Fibroblast of skin of scalp (primary cell): ENCODE measurements at places on chromosomes 12 and 14.
A peak's percentile ranks its signal among the peaks of the same experiment; 100 is the strongest.

DNA sequence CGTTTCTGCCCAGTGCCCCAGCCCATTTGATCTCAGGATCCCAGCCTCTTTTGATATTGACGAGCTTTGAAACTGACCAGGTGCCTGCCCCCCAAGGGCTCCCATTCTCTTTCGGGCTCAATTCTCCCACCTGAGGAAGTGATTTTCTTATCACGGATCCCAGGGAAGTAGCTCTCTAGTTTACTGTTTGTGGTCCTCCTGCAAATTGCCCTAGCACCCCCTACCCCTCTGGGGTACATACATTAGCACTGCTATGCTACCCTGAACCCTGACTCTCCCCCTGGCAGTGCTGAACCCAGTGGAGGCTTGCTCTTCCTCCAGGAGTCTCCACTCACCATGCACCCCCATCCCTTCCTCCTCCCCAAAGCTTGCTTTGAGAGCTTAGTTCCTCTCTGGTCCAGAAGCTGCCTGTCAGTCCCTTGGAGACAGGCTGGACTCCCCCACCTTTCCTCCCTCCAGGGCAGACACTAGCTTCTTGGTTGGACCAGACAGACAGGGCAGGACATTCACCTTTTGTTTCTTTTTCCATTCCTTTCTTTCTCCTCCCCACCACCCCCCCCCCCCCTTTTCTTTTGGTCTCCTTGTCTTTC is 4.4 kb upstream of the TBX3 start:
- no peak for DNase-seq

DNA sequence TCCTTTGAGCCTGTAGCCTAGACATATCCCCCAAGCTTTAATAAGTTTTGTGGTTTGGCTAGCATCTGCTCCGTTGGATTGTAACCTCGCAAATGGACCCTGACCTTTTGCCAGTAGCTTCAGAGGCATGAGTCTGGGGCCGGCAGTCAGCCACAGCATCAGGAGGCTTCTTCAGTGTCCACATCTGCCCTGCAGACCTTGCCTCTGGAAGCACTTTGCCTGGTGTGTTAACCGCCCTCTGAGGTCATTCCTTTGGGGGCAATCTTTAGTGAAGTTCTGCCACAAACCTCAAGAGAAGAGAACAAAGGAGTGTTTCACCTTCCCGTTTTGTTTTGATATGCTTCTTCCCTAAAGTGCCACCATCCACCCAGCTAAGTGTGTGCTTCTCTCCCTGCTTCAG is 71.4 kb downstream of the GNS start:
- no peak for DNase-seq

DNA sequence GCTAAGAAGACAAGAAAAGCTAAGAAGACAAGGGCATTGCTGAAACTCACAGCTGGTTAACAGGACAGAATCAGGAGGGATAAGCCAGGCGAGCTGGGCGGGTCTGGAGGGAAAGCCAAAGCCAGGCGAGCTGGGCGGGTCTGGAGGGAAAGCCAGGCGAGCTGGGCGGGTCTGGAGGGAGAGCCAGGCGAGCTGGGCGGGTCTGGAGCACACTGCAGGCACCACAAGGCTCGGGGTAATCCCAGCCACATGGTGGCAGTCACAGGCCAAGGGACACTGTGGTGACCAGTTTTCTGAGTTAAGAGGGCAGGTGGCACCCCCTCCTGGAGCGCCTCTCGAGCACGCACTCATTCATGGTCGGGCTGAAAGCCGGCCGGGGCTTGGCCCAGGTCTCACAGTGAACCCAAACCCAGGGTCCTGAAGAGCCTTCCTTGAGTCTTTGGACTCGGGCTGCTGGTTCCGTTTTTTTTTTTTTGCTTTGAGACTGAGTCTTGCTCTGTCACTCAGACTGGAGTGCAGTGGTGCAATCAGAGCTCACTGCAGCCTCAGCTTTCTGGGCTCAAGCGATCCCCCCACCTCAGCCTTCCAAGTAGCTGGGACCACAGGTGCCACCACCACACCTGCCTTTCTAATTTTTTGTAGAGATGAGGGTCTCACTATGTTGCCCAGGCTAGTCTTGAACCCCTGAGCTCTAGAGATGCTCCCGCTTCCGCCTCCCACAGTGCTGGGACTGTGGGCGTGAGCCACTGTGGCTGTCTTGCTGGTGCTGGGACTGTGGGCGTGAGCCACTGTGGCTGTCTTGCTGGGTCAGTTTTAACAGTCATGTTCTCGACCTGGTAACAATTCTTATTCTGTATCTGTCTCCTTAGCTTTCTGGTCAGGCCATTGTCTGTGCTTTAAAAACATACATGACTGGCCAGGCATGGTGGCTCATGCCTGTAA is 40.2 kb downstream of the HSP90AA1 start:
- peak; percentile 54 for DNase-seq

- no peak for DNase-seq
Measured at GRCh38 chr14:101497684-101498525, 63.4 kb upstream of the DIO3 start.

GRCh38 chr14:55626131-55626530 is 46.1 kb downstream of the KTN1 start:
- no peak for DNase-seq

DNA sequence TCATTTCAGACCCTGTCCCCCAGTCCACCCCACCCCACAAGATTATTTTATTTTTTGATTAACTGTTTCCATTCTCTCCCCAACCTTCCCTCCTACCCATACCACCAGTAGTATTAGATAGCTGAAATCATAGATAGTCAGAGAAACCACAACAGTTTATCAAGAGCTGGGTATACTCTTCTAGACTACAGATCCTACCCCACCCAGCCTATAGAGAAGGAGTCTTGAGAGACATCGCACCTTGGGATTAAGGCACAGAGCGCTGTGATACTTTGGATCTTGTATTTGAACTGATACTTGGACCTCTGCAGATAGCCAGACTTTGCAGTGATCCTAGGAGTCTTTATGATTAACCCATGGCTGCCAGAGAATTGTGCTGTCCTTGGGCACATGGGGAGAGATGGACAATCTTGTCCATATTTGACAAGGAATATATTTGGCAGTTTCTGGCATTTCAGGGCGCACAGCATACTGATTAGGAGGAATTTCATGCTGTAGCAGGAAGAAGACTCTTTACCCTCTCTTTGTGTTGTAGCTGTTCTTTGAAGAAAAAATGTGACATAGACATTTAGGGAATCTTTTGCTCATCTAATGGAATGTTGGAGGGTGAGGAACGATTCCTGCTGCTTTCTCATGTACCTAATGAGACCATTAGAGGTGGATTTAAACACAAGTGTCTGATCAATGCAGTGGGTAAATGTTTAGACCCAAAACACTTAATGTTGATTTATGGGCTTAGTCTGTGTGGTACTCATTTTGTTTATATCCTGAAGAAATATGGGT is 982 bp downstream of the RBMS2 start:
- peak; percentile 54 for DNase-seq

GRCh38 chr12:113464852-113465719 is 6.6 kb downstream of the LHX5 start:
- no peak for DNase-seq

DNA sequence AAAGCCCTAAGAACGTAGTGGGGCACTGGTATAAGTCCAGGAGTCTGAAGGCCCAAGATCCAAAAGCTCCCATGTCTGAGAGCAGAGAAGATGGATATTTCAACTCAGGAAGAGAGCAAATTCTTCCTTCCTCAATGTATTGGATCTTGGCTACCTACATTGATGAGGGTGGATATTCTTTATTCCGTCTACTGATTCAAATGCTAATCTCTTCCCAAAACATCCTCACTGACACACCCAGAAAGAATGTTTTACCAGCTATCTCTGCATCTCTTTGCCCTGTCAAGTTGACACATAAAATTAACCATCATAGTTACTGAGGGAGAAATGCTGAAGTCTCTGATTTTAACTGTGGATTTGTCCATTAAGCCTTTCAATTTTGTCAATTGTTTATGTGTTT is 16.6 kb upstream of the ADGRD1 start:
- no peak for DNase-seq

GRCh38 chr12:93341409-93342049 is 36.2 kb upstream of the NUDT4 start:
- DNase-seq: no peak

DNA sequence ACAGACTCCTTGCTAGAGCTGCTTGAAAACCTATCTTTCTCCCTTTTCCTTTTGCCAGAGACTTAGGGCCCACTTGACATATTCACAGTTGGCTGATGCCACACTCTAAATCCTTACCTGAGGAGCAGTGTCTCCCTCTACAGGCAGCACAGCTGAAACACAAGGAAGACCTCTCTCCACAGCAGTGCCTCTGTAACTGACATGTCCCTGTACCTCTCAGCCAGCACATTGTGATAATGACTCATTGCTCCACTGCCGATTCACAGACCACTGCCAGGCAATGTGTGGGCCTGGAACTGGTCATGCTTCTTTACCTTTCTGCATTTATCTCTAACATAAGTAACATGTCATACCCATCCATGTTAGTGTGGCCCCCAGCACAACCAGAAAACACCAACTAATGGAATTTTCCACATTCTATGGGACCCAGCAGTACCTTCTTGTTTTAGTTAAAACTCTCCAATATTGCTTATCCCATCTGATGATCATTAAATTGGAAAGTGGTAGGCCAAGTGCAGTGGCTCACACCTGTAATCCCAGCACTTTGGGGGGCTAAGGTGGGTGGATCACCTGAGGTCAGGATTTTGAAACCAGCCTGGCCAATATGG is 56.5 kb downstream of the GTF2A1 start:
- peak; percentile 64 for DNase-seq

DNA sequence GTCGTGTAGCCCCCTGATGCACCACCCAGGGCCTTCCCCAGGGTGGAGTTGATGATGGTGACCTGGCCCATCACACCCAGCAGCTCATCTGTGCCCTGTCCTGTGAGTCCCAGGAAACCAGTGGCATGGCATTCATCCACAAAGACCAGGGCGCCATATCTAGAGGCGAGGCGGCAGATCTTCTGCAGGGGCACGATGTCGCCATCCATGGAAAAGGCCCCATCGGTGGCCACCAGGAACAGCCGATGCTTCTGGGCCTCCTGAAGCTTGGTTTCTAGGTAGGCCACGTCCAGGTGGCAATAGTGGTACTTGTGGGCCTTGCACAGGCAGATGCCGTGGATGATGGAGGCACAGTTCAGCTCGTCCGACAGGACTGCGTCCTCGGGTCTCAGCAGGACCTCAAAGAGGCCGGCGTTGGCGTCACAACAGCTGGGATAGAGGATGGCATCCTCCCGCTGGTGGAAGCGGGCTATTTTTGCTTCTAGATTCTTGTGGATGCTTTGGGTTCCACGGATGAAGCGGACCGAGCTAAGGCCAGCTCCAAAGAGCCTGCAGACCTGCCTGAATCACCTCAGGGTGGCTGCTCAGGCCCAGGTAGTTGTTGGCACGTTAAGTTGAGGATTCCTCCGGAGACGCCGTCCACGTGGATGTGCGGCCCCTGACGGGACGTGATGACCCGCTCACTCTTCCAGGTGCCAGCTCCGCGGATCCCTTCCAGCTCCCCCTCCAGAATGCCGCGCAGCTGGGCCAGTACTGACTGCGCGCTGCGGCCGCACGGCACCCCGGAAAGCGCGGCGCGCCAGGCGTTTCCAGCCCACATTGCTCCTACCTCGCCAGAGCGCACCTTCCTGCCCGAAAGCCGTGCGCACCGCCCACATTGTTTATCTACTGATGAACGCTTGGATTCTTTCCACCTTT is 47.0 kb downstream of the WDR89 start:
- no peak for DNase-seq

DNA sequence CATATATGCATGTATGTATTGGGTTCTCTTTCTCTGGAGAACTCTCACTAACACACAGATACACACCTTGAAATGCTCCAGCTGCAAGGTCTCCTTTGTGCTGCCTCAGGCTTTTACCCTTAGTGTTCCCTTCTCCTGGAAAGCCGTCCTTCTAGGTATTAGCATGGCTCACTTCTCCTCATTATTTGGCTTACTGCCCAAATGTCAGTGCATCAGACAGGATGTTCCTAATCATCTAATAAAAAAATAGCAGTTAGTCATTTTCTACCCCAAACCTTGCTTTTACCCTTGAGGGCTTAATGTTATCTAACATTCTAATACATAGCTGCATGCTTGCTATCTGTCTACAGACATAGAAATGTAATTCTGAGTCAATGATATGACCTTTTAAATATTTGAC is 109.0 kb upstream of the SLC16A7 start:
- peak; percentile 17 for DNase-seq

DNA sequence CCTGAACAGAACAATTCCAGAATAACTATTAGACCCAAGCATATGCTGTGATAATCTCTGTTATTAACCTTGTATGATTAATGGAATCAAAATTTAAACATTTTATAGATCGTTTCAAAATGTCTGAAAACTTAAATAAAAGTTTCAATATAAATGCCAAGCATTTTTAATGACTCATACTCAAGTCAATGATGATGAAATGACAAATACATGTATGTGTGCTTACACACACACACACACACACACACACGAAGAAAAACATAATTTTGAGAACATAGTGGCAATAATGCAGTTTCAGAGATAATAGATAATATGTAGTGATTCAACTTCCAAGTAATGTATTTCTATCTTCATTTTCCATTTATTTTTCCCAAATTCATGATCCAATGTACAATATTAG is 384.9 kb upstream of the FOXG1 start:
- peak; percentile 25 for DNase-seq

DNA sequence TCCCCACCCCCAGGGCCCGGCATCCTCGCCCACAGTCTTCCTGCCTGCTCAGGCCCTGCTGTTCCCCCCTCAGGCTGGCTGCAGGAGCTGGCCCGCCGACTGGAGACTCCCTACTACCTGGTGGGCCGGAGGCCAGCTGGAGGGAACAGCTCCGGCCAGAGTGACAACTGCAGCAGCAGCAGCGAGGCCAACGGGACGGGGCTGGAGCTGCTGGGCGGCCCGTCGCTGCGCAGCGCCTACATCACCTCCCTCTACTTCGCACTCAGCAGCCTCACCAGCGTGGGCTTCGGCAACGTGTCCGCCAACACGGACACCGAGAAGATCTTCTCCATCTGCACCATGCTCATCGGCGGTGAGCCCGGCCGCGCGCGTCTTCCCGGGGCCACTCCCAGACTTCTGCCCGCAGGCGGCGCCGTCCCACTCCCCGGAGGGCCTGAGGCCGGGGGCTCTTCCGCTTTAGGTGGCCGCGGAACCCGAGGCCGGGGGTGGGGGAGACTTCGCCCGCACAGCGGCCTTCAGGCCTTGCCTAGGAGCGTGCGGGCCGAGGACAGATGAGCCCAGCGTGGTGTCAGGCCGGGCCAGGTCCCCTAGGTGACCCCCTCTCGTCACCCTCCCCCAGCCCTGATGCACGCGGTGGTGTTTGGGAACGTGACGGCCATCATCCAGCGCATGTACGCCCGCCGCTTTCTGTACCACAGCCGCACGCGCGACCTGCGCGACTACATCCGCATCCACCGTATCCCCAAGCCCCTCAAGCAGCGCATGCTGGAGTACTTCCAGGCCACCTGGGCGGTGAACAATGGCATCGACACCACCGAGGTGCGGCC is 10.2 kb downstream of the KCNH3 start:
- DNase-seq: peak; percentile 37

- DNase-seq: no peak
Measured at GRCh38 chr14:105878554-105878953, 352.2 kb downstream of the TMEM121 start.

DNA sequence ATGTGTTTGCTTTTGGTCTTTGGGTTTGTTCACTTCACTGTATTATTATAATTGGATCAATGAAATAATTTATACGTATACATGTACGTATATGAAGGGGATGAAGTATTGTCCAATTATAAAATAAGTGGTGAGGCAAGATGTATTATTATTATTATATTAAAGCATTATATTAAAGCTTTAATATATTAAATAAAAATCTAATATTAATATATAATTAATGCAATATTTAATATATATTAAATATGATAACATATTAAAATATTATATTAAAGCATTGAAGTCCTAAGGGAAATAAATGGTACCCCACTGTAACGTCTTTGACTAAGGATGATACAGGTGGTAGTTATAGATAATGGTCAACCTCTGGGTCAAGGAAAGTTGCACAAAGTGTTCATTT is 63.7 kb upstream of the RTL1 start:
- no peak for DNase-seq
